Effector memory CD8-positive, alpha-beta T cell (primary cell): ENCODE measurements at places on chromosomes 1 and 21.
A peak's percentile ranks its signal among the peaks of the same experiment; 100 is the strongest.

DNA sequence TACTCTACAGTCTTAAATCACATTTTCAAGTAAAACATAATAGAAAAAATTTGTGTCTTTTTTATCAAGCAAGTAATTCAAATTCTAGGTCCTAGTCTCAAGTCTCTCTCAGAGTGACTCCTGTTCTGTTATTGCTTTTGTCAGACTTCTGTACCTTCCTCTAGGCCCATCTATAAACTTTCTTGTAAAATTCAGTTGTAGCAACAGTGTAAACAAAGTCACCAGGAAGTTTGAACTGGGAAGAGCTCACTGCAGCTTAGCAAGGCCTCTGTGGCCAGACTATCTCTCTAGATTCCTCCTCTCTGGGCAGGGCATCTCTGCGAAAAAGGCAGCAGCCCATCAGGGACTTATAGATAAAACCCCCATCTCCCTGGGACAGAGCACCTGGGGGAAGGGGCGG is 13.5 kb upstream of the ZNF678 start:
- no peak for DNase-seq

- DNase-seq, result peak; percentile 22
Measured at GRCh38 chr1:13228343-13228781, 2.4 kb upstream of the PRAMEF18 start.

GRCh38 chr1:44847845-44848244 is 4.8 kb upstream of the PTCH2 start:
- no peak for DNase-seq

DNA sequence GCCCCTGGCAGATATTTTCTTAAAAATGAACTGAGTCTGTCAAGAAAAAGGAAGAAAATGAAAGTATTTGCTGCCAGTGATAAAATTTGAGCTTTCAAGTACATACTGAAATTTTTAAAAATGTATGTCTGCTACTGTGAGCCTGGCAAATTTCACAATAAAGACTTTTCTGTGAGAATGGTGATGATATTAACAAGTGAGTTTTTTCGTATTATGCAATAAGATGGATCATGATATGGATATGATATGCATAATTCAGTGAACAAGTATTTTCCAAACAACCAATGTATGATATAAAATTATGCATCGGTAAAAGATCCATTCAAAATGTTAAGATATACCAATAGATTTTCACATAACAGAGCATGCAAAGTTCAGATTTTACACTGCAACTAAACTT is 15.9 kb downstream of the ST7L start:
- no peak for DNase-seq
